ENCODE measurements at places on chromosomes 7 and 10. TPM values are rescaled to one million over a fixed set of nuclear protein-coding genes. Genes with fewer than 3 reads are reported as not detected.
A peak's percentile ranks its signal among the peaks of the same experiment; 100 is the strongest.

The MUC12 gene
- polyA plus RNA-seq: 0.87 TPM

The SPDYE9 gene
- polyA plus RNA-seq: 0.20 TPM

The TAF3 gene
- polyA plus RNA-seq: 6.5 TPM

GRCh38 chr7:92131764-92132330 is 2.4 kb downstream of the CYP51A1 start:
- DNase-seq: no peak

GRCh38 chr10:101807158-101807557 is 11.1 kb downstream of the OGA start:
- no peak for DNase-seq

GRCh38 chr10:71849461-71849908 is 1.6 kb downstream of the PSAP start:
- no peak for DNase-seq

- DNase-seq: no peak
These were observed 19.3 kb downstream of the OR2F1 start for GRCh38 chr7:143973870-143974416.

- DNase-seq: peak; percentile 43
These were observed 140.5 kb downstream of the BICC1 start for GRCh38 chr10:58653139-58653538.

DNA sequence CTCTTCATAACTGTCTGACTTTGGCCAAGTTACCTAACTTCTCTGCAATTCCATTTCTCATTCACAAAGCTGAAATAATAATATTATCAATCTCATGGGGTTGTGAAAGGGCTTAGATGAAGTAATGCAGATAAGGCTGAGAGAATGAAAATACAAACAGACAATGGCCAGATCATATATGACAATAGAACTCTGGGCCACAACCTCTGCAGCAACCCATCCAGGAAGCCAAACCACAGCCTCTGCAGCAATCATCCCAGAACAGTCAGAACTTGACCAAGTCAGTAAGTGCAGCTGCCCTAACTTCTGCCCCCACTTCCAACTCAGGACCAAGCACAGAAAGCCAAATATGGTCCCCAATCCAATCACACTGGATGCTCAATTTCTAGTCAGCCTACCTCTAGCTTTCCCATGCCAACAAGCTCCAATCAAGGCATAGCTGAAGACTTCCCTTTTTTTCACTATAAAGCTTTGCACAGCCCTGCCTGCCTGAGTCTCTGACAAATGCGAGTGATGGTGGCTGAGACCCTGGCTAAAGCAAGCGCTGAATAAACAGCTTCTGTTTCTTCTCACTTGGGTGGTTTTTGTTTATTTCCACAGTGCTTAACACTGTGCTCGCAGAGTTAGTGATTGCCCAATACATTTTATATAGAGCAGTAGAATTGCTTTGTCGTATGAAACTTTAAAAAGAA is 34.8 kb upstream of the TNPO3 start:
- DNase-seq: no peak

- peak; percentile 97 for DNase-seq
These were observed 45.5 kb upstream of the CYTH3 start for GRCh38 chr7:6317797-6318438.

- DNase-seq: no peak
These were observed 93.0 kb upstream of the SP4 start for GRCh38 chr7:21334906-21335305.

Data from muscle of leg (tissue), 16 donors.